Hematopoietic multipotent progenitor cell (in vitro differentiated cells): ENCODE measurements at places on chromosomes 13 and 19. TPM values are rescaled to one million over a fixed set of nuclear protein-coding genes. Genes with fewer than 3 reads are reported as not detected.
A peak's percentile ranks its signal among the peaks of the same experiment; 100 is the strongest.

The TPP2 gene
- total RNA-seq, result 33.9 TPM

The APC2 gene
- 0.27 TPM for total RNA-seq

The ZNF132 gene
- total RNA-seq, result 5.9 TPM

The LYL1 gene
- total RNA-seq, result 305 TPM

The CYP4F12 gene
- 0.27 TPM for total RNA-seq

The SLC10A2 gene
- total RNA-seq, result not detected

- no peak for DNase-seq
Measured at GRCh38 chr19:18677156-18677555, 6.3 kb upstream of the CRTC1 start.

- peak; percentile 54 for DNase-seq
Measured at GRCh38 chr19:57947419-57948134, at the start of gene ZNF256. TSS of gene ZNF256 (minus strand) at chr19:57947706. CDS start at chr19:57947474, 232 bp downstream.

DNA sequence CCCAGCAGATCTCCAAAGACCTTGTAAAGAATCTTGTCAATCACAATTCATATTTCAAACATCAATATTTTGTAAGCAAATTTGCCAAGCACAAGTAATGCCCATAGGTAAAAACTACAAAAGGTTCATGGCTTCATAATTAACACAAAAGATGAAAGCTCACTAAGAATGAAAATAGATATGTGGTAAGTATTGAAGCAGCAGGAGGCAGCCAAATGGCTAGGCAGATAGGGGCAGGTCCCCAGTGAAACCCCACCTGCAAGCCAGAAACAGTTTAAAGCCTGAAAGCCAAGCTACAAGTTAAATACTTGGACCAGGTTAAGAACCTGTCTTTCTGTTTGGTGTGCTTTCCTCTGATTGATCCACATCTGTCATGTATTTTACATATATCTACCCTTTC lies 942.6 kb upstream of the SPRY2 start:
- no peak for DNase-seq

DNA sequence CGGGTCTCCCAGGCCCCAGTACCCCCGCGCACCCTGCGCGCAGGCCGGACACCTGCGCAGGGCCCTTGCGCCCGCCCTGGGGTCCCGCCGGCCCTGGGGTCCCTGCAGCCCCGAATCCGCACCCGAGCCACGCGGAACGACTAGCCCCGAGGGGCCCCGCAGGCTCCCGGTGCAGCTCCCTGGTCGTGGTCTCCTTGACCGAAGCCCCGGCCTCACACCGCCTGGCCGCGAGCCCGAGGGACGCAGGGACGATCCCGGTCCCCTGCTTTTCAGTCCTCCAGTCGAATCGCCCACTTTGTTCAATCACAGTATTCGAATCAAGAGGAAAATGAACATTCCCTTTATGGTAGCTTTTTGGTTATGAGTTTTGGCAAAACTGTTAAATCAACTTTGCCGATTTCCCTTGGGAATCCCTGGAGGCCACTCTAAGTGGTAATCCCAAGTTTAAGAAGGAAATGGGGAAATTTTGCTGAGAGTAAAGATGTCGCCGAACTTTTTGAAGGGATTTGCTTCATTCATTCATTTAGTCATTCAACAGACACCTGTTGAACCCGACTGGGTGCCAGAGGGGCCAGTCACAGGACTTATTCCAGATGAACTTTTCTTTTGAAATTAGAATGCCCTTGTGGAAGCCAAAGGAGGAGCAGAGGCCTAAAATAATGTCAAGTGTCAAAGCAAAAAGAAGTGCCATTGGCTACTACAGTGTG lies 75.0 kb downstream of the ZIC5 start:
- no peak for DNase-seq

- no peak for DNase-seq
Measured at GRCh38 chr13:35479038-35479492, 2.6 kb upstream of the MAB21L1 start.

DNA sequence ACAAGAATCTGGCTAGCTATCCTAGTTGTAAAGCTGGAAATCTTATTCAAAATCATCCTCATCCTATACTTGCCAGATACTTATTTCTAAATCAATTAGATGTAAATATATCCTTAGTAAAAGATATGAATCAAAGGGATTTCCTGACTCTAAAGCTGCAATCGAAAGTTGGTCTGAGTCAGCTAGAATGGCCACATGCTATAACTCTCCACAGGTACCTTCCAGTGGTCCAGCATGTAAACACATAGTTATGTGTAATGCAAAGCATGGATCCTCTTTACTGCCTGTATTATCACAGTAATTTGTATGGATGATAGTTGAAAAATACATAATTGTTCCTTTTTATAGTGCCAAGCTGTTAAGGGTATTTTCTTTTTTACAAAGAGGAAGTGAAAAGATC lies 27.4 kb downstream of the SLITRK6 start:
- no peak for DNase-seq

GRCh38 chr13:98761986-98762616 lies 9.6 kb upstream of the SLC15A1 start:
- DNase-seq, result no peak

- DNase-seq, result no peak
Measured at GRCh38 chr19:3253270-3253669, 28.8 kb downstream of the CELF5 start.

- no peak for DNase-seq
Measured at GRCh38 chr13:73522937-73523336, 464.1 kb downstream of the KLF5 start.

DNA sequence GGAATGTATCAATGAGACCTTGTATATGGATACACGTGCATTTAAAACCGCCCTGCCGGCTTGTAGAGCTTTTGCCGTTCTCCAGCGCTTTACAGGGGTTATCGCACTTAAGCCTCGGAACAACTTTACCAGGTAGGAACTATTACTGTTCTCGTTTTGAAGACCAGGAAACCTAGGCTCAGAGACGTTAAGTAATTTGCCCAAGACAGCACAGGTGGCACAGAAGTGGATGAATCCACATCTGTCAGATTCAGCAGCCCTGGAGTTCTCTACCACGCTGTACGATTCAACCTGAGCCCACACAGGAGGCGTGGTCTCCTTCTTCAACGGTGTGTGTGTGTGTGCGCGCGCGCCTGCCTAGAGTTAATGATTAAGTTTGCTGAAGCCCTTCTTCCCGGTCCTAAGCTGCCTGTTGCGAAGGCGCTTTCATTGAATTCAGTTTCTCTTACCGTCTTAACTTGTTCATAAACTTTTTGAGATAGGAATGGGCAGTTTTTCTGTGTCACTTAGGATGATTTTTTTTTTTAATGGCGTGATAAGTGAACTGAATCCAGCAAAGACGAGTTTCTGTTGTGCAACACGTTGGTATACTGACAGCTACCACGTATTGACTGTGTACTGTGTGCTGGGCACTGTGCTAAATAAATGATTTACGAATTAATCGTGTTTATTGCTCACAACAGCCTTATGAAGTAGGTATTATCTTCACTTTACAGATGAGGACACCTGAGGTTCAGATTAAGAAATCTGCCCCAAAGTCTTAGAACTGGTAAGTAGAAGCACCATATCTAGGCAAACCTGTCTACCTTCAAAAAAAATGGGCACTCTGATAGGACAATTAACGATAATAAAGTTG lies 67.4 kb downstream of the KCNRG start:
- no peak for DNase-seq

- DNase-seq, result no peak
Measured at GRCh38 chr19:34178274-34178610, 5.9 kb downstream of the LSM14A start.

DNA sequence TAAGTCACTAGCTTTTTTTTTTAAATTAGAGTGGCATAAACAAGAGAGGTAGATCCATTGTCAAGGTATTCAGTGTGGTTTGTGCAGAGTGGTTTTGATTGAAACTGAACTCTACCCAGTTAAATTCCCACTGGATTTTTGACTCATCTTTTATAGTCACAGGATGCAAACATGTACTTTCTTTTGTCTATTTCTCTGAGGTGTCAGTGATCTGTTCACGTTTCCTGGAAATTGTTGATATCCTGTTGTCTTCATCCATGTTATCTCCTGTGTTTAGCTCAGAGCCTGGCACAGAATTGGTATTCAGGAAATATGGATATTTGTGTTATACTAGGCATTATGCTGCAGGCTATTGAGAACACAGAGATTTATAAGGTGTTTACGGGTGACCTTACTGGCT lies 119.7 kb downstream of the PCCA start:
- no peak for DNase-seq

GRCh38 chr13:95204231-95204765 lies 97.0 kb downstream of the ABCC4 start:
- no peak for DNase-seq

GRCh38 chr19:12785431-12786031 lies 5.8 kb upstream of the JUNB start:
- DNase-seq, result peak; percentile 50

- no peak for DNase-seq
Measured at GRCh38 chr19:46728208-46728607, 11.3 kb upstream of the PRKD2 start.

DNA sequence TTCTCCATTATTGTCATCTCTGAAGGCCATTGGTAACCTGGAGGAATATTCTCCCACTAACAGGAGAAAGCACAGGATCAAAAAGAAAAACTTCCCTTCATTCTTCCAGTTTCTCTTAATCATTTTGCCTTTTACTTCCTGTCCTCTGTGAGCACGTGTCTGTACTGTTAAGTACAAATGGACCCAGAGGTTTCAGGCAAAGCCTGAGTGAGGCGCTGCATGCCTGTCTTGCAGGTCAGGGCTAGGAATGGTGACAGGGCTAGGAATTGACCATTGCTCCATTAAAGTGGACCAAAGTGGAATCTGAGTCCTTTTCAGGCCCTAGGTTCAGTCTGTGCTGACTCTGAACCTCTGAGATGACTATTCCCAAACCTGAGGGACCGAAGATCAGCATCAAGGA lies 326.7 kb downstream of the SHISA2 start:
- no peak for DNase-seq

DNA sequence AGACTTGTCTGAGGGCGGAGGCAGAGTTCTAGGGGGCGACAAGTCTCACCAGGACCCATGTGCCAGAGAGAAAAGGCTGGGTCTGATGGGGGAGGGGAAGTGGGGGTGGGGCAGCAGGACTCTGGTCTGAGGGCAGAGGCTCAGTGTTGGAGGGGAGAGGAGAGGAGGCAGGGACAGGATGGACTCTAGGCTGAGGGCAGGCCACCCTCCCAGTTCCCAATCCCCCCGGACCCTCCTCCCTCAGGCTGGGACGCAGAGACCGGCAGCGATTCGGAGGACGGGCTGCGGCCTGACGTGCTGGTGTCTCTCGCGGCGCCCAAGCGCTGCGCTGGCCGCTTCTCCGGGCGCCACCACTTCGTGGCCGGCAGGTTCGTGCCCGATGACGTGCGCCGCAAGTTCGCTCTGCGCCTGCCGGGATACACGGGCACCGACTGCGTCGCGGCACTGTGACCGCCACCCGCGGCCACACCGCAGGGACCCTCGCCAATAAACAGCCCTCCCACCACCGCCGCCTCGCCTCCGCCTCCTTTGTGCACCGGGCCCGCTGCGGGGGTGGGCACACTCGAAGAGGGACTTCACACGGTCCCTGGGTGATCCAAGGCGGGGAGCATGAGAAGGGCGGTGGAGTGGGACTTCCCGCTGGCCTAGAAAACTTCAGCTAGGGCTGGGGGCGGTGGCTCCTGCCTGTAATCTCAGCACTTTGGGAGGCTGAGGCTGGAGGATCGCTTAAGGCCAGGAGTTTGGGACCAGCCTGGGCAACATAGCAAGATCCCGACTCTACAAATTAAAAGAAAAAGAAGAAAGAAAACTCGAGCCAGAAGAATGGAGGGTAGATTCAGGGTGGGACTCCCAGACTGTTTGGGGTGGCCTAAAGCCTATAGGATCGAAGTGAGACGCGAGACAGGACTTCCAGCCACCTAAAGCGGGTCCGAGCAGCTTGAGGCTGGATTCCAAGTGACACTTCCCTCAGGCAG lies 703 bp upstream of the CILP2 start:
- DNase-seq, result no peak

- no peak for DNase-seq
Measured at GRCh38 chr13:31385540-31385939, 185.8 kb downstream of the B3GLCT start.

- DNase-seq, result peak; percentile 66
Measured at GRCh38 chr19:19145684-19146608, 7.7 kb upstream of the TMEM161A start.

- DNase-seq, result no peak
Measured at GRCh38 chr19:1169921-1170885, 3.9 kb downstream of the SBNO2 start.

- peak; percentile 69 for DNase-seq
Measured at GRCh38 chr13:32045982-32046785, 14.6 kb downstream of the FRY start.

- no peak for DNase-seq
Measured at GRCh38 chr13:53182724-53183123, 154.1 kb downstream of the OLFM4 start.

DNA sequence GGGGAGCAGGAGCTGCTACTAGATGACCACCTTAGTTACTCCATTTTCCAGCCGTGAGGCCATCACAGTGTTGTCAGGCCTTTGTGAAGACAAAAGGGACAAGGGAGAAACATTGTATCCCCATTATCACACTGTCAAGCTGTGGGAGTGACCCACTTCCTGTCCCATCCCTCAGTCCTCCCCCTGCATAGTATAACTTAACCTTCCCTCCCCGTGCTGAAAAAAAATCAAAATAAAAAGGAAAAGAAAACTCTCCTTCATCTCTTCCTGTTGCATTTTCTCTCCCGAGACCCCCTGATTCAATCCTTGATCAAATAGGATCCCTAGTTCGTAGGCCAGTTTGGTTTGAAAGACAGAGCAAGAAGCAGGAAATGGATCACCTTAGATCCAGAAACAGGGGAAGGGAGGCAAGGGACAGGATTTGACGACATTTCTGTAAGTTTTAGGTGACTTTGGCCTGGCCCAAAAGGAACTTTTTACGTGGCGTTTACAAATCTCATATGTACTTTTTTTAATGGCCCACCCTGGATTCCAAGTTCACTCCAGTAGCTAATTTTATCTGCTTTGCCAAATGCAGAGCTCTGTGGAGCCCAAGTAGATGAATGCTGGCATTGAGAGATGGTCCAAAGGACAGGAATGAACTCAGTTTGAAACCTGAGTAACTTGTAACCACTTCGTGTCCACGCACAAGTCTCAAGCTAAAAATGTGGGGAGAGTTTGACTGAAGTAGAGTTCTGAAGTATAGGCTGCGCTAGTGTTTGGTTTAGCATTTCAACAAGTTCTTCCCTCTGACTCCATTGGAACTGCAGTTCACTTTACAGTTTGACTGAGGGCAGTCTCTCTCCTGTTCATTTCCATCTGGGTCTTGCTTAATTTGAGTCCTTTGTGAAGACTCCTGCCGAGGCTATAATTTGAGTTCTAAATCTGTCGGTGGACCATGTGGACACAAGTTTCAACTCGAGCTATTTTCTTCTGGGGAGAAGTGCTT lies 16.6 kb upstream of the GATAD2A start:
- DNase-seq, result no peak

GRCh38 chr19:11949201-11949600 lies 15.6 kb upstream of the ZNF763 start:
- no peak for DNase-seq

GRCh38 chr19:28956961-28957360 lies 256.0 kb downstream of the UQCRFS1 start:
- no peak for DNase-seq

DNA sequence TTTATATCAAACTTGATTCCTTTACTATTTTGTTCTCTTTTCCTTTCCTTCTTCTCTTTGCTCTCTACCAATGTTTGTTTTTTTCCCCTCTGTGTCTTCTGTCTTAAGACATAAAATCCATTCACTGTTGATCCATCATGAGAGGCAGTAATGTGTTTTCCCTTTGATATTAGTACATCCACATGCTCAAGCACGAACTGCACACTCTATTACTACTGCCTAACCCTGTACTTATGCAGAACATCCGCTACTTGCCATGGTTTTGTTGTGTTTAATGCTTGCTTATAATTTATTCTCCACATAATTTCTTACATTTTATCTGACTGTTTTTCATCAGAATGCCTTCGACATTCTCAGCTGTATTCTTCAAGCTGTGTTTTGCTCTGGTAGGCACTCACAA lies 159.0 kb upstream of the PCDH9 start:
- no peak for DNase-seq
